ENCODE measurements at places on chromosomes 5 and 9.

- H3K4me3 ChIP-seq: no peak overlapping the region
- no peak for DNase-seq
- H3K27me3 ChIP-seq: no peaks in the 10 kb centered on the region
Observed at GRCh38 chr5:91211997-91212713, 171.0 kb downstream of the ARRDC3 start.

DNA sequence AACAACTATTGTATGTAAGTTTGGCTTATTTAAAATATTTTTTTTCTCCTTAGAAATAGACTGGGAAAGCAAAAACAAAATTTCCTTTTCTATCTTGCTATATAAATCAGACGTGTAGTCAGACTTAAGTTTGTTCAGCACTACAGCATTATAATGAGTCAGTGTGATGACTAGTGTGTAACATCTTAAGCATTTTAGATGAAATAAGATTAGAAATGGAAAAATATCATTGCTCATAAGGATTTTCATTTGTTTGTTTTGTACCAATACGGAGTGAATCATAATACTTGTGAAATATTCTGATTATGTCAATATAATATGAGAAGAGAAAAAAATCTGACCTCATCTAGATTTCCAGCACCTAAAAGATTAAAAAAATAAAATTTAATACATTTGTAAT, 64.7 kb upstream of the RICTOR start:
- H3K4me1 ChIP-seq: no peaks in the 10 kb centered on the region
- H3K4me3 ChIP-seq: no peak overlapping the region
- H3K36me3 ChIP-seq: no peaks in the 10 kb centered on the region
- no peak overlapping the region for H3K27ac ChIP-seq
- DNase-seq: peak; percentile 52
- no peaks in the 10 kb centered on the region for H3K27me3 ChIP-seq

DNA sequence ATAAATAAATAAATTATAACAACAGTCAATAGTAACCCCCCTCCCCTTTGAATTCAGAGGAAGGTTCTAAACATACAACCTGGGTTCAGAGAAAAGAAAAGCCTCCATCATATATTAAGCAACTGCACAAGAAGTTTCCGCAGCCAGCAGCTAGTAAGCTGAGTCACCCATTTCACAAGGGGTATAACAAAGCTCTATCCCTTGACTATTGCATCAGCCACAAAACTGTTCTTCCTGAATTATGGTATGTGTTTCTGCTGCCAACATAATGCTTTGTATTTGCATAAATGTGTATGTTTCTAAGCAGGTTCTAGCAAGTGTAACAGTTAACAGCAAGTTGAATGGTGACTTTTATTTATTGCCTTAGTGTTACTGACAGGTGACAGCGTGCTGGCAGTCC, 6.8 kb upstream of the CEP120 start:
- no peaks in the 10 kb centered on the region for H3K27me3 ChIP-seq
- H3K27ac ChIP-seq: no peak overlapping the region
- H3K4me3 ChIP-seq: no peak overlapping the region
- DNase-seq: peak; percentile 91

DNA sequence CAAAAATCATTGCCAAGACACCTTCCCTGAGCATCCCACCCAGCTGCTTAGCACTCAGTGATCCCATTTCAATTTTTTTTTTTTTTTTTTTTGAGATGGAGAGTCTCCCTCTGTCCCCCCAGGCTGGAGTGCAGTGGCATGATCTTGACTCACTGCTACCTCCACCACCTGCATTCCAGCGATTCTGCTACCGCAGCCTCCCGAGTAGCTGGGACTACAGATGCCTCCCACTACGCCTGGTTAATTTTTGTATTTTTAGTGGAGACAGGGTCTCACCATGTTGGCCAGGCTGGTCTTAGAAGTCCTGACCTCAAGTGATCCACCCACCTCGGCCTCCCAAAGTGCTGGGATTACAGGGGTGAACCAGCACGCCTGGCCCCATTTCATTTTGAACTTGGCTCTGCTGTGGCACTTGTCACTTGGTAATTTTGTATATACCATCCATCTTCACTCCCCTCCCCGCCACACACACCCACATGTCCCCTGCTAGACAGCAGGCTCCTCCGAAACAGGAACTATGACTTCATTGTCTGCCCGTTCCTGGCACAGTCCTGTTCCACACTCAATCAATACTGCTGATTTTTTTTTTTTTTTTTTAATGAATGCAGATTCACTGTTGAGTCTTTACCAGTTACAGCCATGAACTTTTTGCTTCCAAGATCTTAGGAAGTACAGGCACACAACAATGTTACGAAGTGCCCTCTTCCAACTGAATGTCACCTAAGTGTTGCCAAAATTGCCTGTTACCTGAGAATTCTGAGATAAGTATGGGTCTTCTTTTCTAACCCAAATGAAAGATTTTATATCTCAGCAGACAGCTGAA, 17.3 kb upstream of the ZBTB34 start:
- H3K27me3 ChIP-seq: peaks cover 2% of the 10 kb centered on the region
- no peak overlapping the region for H3K4me3 ChIP-seq
- peaks cover 1% of the 10 kb centered on the region for H3K4me1 ChIP-seq

- H3K27ac ChIP-seq: peak overlapping the region; percentile 83
- no peak overlapping the region for H3K4me3 ChIP-seq
- peaks cover 11% of the 10 kb centered on the region for H3K4me1 ChIP-seq
- no peaks in the 10 kb centered on the region for H3K36me3 ChIP-seq
- no peak for DNase-seq
Observed at GRCh38 chr5:167812871-167813270, 478.6 kb upstream of the WWC1 start.

GRCh38 chr5:55599148-55600050, 64.6 kb upstream of the PLPP1 start:
- H3K27me3 ChIP-seq: no peaks in the 10 kb centered on the region
- peaks cover 11% of the 10 kb centered on the region for H3K4me1 ChIP-seq
- no peak for DNase-seq
- H3K4me3 ChIP-seq: no peak overlapping the region
- H3K27ac ChIP-seq: no peak overlapping the region

- H3K27me3 ChIP-seq: no peaks in the 10 kb centered on the region
- H3K36me3 ChIP-seq: peaks cover 17% of the 10 kb centered on the region
- peaks cover 4% of the 10 kb centered on the region for H3K4me1 ChIP-seq
- H3K27ac ChIP-seq: no peak overlapping the region
Observed at GRCh38 chr9:34659592-34660253, 2.7 kb downstream of the CCL27 start.

GRCh38 chr5:136425921-136426320, 60.6 kb upstream of the TRPC7 start:
- no peaks in the 10 kb centered on the region for H3K4me1 ChIP-seq
- no peak overlapping the region for H3K4me3 ChIP-seq
- H3K27me3 ChIP-seq: peaks cover 21% of the 10 kb centered on the region

- DNase-seq: no peak
- no peaks in the 10 kb centered on the region for H3K27me3 ChIP-seq
- no peaks in the 10 kb centered on the region for H3K36me3 ChIP-seq
- no peak overlapping the region for H3K27ac ChIP-seq
- no peak overlapping the region for H3K4me3 ChIP-seq
Observed at GRCh38 chr5:59537961-59538749, 355.4 kb downstream of the PDE4D start.

DNA sequence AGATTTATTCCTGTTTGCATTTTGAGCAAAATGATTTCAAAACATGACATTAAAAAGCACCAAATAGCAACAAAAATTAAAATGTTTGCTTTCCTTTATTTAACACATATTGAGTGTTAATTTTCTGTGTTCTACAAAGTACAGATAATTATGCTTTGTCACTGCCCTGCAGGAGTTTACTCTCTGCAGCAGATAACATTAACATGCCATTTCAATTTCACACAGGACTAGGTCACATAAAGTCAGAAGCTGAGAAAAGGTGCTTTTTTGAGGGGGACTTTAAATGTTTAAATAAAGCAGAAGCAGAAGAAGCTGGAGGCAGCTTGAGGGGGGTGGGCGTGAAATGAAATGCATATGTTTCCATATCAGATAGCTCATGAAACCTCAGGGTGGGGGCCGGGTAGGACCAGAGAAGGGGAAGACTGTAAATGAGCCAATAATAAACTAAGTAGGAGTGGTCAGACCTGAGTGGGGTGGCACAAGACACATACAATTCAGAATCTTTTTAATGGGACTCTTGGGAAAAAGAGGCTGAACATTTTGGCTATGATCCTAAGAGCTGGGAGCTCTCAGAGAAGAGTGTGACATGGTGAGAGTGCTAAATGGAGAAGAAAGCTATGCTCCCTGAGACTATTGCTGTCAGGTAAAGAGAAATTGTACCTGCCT, 387.5 kb downstream of the FAM170A start:
- H3K36me3 ChIP-seq: no peaks in the 10 kb centered on the region
- no peaks in the 10 kb centered on the region for H3K27me3 ChIP-seq
- no peak overlapping the region for H3K4me3 ChIP-seq
- DNase-seq: no peak
- no peaks in the 10 kb centered on the region for H3K4me1 ChIP-seq

Measured in mesenchymal stem cell (in vitro differentiated cells and primary cell).